ENCODE measurements at places on chromosomes 6 and 20.

DNA sequence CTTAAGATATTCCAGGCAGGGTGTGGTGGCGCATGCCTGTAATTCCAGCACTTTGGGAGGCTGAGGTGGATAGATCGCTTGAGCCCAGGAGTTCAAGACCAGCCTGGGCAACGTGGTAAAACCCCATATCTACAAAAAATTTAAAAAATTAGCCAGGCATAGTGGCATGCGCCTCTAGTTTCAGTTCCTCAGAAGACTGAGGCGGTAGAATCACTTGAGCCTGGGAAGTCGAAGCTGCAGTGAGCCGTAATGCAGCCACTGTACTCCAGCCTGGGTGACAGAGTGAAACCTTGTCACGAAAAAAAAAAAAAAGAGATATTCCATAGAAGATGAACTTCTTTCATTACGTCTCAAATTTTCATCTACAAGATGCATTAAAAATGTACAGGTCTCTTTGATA lies 46.7 kb upstream of the ISM1 start:
- DNase-seq, result no peak

DNA sequence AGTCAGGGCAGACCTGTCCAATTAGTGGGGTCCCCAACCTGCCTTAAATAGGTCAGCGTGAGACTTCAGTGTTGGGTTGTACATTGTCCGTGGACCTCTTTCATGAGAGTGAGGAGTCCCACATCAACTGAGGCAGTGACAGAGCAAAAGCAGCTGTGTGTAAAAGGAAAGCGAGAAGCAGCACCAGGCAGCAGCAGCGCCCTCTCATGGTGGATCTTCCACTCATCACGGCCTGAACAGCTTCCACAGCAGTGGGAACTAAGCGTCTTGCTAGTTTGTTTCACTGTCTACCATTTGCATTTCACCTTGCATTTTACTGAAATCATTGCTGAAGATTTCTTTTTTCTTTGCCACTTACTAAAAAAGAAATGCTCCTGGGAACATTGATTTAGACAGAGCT lies 333.8 kb downstream of the PKHD1 start:
- DNase-seq, result no peak

GRCh38 chr6:33420491-33421343 lies 852 bp downstream of the SYNGAP1 start:
- DNase-seq, result no peak

GRCh38 chr6:144364782-144365181 lies 79.6 kb downstream of the UTRN start:
- DNase-seq, result no peak

GRCh38 chr6:150987855-150988464 lies 122.5 kb downstream of the MTHFD1L start:
- no peak for DNase-seq

- no peak for DNase-seq
Observed at GRCh38 chr20:57008217-57008616, 258.2 kb downstream of the BMP7 start.

- no peak for DNase-seq
Observed at GRCh38 chr6:136657666-136658065, 107.4 kb upstream of the MAP7 start.

- DNase-seq, result no peak
Observed at GRCh38 chr6:51094271-51094670, 275.6 kb downstream of the TFAP2B start.

GRCh38 chr6:5457041-5457440 lies 195.7 kb downstream of the FARS2 start:
- no peak for DNase-seq

- DNase-seq, result no peak
Observed at GRCh38 chr6:133467231-133467981, 226.2 kb downstream of the EYA4 start.

DNA sequence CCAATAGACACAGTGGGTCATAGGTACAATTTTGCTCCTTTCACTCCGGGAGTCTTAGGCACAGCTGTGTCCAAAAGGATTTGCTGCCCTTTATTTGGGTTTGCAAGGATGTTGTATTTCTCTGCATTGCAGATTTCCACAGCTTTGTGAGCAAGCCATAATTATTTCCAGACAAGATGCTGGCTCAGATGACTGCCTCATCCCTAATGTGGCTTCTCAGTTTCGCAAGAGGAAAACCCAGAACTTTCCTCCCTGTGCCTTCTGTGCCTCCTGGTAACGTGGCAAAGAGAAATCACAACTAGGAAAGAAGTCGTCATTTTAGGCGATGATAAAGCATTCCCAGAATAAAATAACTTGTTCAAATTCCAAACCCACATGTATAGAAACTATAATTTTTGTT lies 33.7 kb downstream of the FAM50B start:
- DNase-seq, result no peak

DNA sequence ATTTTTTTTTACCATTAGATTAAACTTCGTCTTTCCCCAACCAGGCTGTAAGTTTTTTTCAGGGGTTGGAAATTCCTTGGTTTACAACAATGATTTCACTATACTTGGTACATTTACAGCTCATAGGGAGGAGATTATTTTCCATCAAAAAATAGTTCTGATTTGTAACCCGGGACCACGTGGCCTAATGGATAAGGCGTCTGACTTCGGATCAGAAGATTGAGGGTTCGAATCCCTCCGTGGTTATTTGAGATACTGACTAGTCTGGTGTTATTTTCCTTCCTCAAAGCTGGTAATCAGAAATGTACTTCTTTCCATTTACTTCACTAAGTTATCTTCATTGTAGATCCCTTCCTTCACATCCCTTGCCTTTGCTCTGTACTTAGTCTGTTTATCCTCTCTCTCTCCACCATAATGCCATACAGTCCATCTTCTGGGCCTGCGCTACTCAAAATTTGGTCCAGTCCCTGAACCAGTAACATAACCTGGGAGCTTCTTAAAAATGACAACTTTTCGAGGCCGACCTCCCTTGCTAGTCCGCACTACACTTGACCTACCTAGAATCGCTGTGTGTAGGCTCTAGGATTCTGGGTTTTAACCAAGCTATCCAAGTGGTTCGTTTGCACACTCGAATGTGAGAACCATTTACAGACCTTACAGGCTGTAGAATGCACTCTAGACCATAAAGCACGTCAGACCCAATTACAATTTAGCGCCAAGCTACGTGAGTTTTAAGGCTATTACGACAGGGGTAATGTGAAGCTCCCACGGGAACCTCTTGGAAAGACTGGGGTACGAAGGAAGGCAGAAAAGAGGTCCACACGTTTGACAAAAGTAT lies 42.1 kb upstream of the BTN3A2 start:
- no peak for DNase-seq

- no peak for DNase-seq
Observed at GRCh38 chr6:74733830-74734620, 471.8 kb downstream of the COL12A1 start.

DNA sequence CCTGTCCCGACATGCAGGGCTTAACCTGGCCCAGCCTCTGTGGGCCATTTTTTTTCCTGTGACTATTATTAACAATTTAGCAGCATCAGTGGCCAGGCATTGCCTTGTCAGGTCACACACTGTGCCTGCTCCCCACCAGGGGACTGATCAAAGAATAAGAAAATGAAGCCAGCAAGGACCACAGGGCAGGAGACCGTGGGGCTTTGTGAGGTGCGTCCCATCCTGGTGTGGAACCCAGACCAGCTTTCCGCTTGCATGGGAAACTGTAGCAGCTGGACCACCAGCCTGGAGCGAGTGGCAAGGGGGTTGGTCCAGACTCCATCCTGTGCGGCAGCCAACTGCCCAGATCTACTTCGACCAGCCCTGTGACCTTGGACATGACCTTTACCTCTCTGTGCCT lies 218.3 kb downstream of the ANKRD60 start:
- no peak for DNase-seq

- no peak for DNase-seq
Observed at GRCh38 chr6:64014595-64014994, 379.0 kb downstream of the PHF3 start.

DNA sequence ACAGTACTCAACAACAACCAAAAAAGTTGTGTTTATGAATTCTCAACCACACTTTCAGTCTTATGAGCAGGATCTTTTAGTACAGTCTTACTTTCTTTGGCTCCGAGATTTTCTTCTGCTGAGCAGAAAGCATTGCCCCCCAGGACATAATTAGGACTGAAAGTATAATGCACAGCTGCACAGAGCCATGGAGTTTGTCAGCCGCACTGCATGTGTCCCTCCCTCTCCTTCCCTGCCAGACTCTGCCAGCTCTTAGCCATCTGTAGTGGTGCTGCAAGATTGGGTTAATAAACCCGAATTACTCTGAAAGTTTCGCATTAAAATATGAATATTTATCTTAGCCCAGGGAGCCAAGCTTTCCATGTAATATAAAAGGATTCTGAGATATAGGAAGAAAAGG lies 179.6 kb upstream of the PTCHD4 start:
- DNase-seq, result no peak

DNA sequence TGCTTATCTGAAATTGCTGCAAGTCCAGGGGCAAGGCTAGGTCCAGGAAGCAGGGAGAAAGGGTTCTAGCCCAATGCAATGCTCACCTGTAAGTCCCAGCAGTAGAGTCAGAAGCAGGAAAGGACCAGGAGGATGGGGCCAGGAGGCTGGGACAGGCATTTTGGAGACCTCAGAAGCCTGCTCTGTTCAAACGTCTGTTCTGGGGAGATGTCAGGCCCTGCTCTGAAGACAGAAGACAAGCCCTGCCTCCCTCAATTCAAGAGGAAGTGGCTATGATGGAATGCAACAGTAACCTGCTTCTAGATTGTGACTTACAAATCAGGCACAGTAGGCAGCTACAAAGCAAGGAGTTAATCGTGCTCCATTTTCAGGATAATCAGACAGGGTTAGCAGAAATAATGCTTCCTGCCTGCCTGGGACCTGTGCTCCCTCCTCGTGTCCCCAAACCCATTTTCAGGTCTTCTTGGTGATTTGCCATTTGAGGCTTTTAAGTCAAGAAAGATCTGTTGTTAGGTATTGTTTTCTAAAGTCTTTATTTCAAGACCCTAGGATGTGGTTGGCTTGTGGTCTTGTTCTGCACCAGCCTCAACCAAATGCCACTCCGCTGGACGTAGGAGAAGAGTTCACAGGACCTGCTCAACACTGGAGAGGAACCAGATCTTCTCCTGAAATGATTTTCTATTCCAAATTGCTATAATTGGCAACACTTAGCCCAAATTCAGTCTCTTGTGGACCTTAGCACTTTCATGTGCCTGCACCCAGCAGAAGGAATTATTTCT lies at the start of gene SIRPG:
SIRPG (minus strand) TSS at position 224 of the 779 bp plus-strand sequence; CDS start at position 159, 65 bp downstream.
- DNase-seq, result no peak

- no peak for DNase-seq
Observed at GRCh38 chr6:88867841-88868731, 95.3 kb downstream of the RNGTT start.

- DNase-seq, result no peak
Observed at GRCh38 chr6:111411978-111412566, 70.9 kb downstream of the REV3L start.

DNA sequence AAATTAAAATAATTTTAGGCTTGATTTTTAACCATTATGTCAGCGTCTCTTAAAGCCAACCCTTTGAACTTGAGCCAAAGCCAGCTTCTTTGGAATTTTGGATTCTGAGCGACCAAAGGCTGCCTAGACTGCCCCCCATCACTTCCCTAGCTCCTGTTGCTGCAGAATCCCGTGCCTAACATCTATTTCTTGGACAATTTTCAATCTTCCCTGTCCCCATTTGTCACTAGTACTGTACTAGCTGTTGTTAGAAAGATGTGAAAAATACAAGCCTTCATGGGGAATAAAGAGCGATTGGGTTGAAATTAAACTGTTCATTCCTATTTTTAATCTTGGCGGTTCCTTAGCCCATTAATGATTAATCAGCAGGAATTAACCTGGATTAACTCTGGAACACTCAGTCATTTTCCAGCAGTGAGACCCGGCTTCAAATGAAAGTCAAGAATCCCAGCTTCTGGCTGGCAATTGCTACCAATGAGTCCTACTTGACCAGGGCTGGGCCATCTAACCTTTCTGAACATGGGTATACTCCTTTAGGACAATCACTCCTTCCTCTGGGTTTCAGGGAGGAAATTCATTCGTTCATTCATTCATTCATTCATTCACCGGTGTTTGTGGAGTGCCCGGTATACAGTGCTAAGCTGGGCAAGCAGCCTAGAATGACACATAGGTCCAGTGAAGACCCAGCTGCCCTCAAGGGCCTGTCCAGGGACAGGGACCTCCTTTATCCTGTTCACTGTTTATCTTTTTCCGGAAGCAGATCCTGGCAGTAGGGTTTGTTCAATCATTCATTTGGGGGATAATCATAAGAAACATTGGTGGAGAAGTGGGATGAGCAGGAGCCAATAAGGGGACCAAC lies 1.4 kb upstream of the RRBP1 start:
- DNase-seq, result no peak

GRCh38 chr6:157443066-157443800 lies 62.2 kb downstream of the ZDHHC14 start:
- no peak for DNase-seq

- DNase-seq, result no peak
Observed at GRCh38 chr6:88562353-88563276, 396.5 kb upstream of the CNR1 start.

DNA sequence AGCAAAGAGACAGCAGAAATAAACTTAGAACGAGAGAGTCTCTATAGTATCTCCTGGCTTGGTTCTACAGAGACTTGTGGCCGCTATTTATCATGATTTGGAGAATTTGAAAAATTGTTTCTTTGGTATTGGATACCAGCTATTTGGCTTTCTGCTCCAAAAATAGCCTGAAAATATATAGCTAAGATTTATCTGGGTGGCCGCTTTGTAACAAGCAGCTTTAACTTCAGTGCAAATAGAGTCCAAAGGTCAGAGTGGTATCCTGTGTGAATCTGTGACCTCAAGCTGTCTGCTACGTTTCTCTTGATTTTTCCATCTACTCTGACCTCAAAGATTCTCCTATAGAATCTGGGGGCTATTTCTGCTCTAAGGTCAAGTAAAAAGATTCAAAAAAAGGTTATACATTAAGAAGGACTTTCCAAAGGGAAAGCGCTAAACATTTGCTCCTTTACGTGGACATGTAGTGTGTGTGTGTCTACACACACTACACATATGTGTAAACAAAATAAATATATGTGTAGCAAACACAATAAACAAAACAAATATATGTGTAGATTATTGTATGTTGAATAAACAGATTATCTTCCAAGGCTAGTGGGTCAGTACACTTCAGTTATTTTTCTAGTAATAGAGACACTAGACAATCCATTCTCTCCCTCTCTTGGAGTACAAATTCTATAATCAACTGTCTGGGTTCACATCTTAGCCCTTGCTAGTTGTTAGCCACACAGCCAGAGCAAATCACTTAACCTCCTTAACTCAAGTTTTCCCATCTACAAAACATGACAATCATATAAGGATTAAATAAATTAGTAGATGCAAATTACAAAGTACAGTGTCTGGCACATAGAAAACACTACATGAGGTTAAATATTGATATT lies 40.8 kb downstream of the CHD6 start:
- no peak for DNase-seq

GRCh38 chr6:144349690-144350527 lies 64.8 kb downstream of the UTRN start:
- DNase-seq, result no peak

DNA sequence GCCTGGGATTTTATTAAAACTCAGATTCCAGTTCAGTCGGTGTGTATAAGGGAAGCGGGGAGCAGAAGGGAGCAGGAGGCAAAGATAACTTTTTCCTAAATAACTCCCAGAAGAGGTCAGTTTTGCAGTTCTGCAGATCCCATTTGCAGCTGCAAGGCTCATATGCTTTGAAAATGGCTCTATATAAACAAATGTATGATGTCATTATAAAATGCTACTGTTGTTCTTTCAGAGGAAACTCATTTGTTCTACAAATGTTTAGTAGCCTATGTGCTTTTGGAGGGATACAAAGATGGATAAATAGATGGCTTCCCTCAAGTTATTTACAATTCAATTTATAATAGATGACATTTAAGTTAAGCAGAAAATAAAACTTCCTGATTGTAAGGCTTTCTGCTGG lies 29.2 kb upstream of the DSP start:
- no peak for DNase-seq

- no peak for DNase-seq
Observed at GRCh38 chr20:58011106-58011946, 217.1 kb downstream of the ANKRD60 start.
